Renal cortical epithelial cell (primary cell): ENCODE measurements at places on chromosomes 12 and 14. TPM values are rescaled to one million over a fixed set of nuclear protein-coding genes. Genes with fewer than 3 reads are reported as not detected.
A peak's percentile ranks its signal among the peaks of the same experiment; 100 is the strongest.

KERA gene
- total RNA-seq = not detected in 2 replicates

DNA sequence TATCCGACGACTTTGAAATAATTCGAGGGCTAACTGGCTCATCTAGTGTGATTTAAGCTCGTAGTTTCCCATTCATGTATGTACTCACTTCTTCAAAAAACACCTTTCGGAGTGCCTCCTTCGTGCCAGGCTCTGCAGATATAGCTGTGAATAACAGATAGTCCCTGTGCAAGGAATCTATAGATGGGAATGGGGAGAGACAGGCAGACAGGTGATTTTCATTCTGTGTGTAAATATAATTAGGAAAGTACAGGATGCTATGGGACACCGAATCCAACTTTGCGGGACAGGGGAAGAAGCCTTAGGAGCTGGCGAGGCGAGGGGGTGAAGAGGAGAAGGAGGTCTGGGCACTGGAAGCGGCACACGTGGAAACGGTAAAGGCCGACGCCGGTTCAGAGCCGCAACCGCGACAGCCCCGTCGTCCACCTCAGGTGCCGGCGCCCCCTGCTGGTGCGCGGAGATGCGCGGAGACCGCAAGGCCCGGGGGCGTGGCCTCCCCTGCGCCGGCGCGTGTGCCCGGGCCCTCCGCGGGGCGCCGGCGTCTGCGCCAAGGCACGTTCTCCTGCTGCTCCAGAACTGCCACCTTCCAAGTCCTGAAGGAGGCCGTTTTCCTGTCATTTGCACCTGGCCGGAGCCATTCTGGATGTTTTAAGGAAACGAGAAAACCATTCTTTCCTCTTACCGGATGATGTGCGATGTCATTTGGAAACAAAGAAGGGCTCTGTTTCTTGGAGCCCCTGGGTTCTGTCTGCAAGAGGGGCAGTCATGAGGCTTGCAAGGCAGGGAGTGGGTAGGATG, 18.0 kb upstream of the CACNA1C start:
- DNase-seq = peak; percentile 32

- DNase-seq = peak; percentile 88
Measured at GRCh38 chr14:64654246-64654900, 49.9 kb upstream of the PLEKHG3 start.

- DNase-seq = no peak
Measured at GRCh38 chr12:90991952-90992465, 12.8 kb downstream of the EPYC start.

GRCh38 chr14:47366006-47366405, 309.4 kb downstream of the MDGA2 start:
- DNase-seq = no peak

CLEC4E gene
- 21.6 and 59.4 TPM in 2 replicates for total RNA-seq

DNA sequence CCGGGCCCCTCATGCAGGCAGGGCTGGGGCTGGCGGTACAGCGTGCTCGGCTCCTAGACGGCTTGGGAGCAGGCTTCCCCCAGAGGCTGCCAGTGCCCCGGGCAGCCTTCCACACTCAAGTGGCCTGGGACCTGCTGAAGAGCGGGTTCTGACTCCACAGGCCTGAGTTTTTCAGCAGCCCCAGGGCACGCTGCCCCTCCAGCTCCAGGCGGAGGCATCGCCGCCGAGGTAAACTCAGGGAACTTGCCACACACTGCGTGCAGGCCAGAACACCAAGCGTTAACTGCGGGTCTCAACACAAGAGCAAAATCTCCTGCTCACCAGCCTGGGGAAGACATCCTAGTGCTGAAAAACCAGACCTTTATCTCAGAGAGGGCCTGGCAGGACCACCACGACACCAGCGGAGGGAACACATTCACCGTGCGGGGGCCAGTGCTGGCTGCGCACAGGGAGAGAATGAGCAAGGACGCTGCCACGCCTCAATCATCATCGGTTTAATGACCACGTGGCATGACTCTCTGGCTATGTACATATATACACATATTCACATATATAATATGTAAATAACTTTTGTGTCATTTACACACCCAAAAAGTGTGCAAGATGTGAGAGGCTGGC, 21.3 kb downstream of the PSMC1 start:
- no peak for DNase-seq

DNA sequence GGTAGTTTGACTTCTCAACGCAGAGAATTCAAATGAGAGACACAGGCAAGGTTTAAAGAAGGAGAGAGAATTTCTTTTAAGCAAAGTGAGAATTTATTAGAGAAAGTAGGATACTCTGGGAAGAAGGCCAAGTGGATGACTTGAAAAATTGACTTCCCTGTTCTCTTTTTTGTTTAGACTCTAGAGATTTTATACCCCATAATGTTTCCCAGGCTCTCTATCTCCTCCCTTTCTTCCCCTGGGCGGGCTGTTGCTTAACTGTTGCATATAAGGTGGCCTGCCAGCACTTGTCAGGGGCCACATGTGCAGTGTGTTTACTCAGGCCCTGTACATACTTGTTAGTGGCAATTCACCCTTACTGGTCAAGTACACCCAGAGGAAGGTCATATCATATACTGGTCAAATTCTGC, 403.7 kb downstream of the SLC6A15 start:
- no peak for DNase-seq

- DNase-seq = peak; percentile 75
Measured at GRCh38 chr12:41983394-41983793, 161.3 kb downstream of the GXYLT1 start.

OR6C75 gene
- total RNA-seq = not detected in 2 replicates

DNA sequence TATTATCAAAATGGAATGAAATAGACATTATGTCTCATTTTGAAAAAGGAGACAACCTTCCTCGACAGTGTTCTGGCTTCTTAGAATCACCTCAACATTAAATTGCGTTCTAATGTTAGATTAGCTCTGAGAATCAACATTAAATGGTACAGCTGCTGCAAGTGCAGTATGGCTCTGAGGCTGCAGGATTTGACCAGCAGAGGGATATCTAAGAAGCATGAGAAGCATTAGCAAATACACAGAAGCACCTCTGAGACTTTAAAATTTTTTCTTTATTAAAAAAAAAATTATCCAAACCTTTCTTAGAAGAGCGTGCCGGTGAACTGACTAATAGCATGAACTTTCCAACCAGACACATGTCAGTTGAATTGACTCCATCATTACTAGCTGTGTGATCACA, 253.4 kb upstream of the LRIG3 start:
- no peak for DNase-seq

GRCh38 chr12:44159216-44159615, 323.3 kb downstream of the TMEM117 start:
- no peak for DNase-seq

DNA sequence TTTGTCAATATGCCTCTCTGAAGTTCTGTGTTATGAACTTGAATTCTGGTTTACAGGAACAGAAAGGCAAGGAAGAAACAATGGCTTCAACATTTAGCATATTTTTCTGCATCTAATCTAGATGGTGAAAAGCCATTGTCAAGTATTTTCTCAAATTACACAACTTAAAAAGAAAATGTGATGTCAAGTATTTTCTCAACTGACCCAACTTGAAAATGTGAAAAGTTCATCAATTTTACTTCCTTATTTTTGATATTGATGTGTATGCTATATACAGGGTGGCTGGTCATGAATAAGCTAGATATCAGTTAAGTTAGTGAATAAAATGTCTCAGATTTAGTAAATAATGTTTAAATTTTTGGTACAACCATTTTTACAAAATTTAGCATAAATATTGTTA, 196.7 kb downstream of the ALX1 start:
- no peak for DNase-seq

CARMIL3 gene
- total RNA-seq = 0.10 TPM in 1 of 2 replicates, not detected in the other

DNA sequence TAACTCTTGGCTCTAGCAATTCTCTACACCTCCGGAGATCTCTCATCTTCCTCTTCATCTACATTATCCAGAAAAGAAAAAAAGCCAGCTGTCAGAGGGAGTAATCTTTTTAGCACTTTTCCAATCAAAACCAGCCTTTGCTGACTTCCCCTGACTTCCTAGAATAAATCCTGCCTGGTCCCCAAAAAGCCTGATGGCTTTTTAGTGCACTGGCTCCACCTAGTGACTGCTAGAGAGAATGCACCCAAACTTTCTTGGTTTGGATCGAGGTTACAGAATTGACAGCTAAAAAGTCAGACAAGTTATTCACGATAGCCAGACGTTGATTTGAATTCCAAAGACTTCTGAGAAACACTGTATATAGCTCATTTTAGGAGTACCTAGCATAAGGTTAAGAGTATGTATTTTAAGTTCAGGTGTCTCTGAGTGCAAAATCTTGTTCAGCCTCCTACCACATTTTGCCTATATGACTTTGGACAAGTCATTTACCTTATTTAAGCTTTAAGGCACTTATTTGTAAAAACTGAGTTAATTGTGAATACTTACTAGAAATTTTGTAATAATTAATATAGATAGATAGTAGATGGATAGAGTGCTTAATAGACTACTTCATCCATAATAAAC, 185.7 kb upstream of the GRIN2B start:
- DNase-seq = peak; percentile 53

- DNase-seq = peak; percentile 16
Measured at GRCh38 chr14:55451398-55451797, 11.0 kb upstream of the TBPL2 start.

DNA sequence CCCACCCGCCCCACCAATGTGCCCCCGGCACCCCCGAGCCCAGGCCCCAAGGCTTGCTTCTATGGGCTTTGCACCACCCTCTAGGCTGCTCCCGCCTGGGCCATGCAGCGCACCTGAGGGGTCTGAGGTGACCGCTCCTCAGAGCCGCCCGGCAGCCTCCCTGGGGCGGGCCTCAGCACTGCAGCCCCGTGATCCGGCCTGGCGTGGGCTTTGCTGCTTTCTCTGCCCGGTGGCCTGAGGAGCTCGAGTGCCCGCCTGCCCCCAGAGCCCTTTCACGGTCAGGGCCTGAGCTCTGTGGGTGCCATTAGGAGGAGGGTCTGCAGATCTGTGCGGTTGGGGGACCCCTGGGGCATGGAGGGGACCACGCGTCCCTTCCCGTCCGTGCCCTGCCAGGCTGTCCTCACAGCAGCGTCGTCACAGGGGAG, 6.2 kb downstream of the MTA1 start:
- DNase-seq = no peak

DNA sequence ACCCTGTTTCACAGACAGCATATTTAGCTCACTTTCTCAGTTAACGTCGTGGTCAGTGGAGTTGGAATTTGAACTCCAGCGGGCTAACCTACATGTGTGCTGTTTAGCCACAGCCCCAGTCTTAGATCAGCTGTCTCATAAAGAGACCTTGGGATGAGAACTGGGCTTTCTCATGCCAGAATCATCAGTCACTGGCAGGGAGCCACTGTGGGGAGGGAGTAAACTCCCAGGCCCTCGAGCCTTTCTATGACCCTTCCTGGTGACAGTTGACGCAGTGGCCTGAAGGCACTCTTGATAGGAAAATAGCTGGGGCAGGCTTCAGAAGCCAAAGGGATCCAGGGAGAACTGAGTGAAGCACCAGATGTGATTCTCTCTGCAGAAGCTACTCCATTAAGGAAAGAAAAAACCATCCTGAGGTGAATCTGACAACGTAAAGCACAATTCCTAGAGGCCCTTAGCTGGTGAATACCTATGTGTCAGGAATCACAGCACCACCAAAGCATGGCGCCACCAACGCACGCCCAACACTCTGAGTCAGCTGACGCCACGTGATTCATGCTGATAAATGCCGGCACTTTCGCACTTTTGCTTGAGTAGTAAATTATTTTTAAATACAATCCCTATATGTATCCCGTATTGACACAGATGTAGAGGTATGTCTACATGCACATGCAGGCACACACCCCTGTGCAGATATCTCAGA, 279.6 kb upstream of the TMEM132C start:
- no peak for DNase-seq
